ENCODE measurements at places on chromosomes 11 and 22.

- no peak for DNase-seq
Observed at GRCh38 chr11:123410218-123410549, 19.9 kb upstream of the GRAMD1B start.

GRCh38 chr11:76265771-76266241 is 59.5 kb upstream of the WNT11 start:
- no peak for DNase-seq

DNA sequence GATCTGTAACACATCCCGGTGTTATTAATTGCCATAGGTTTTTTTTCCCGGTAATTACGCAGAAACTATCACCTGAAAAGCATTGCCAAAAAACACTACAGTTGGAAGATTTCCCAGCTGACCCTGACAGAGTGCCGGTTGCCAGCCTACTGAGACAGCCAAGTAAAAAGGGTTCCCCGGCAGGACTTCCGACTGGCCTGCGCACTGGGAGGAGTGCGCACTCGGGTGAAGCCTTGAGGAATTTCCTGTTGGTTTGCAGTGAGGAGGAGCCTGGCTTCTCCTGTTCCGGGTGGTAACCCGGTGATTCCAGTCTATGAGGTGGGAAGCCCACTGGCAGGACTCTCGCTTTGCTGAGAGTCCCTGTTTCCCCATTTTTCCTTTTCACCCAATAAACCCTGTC is 52.1 kb downstream of the CNTF start:
- no peak for DNase-seq

- no peak for DNase-seq
Observed at GRCh38 chr11:61328351-61328750, 4.6 kb downstream of the DDB1 start.

GRCh38 chr11:44952082-44952481 is 1.4 kb upstream of the TP53I11 start:
- DNase-seq = no peak

- DNase-seq = no peak
Observed at GRCh38 chr22:47366026-47366767, 603.7 kb downstream of the TBC1D22A start.

- DNase-seq = no peak
Observed at GRCh38 chr11:14273895-14274294, 85.1 kb downstream of the RRAS2 start.

- peak; percentile 11 for DNase-seq
Observed at GRCh38 chr22:31970490-31971444, 26.4 kb downstream of the YWHAH start.

GRCh38 chr22:33921525-33922348 is 1.5 kb upstream of the LARGE1 start:
- DNase-seq = no peak

- DNase-seq = no peak
Observed at GRCh38 chr11:122355968-122356367, 240.0 kb upstream of the BLID start.

DNA sequence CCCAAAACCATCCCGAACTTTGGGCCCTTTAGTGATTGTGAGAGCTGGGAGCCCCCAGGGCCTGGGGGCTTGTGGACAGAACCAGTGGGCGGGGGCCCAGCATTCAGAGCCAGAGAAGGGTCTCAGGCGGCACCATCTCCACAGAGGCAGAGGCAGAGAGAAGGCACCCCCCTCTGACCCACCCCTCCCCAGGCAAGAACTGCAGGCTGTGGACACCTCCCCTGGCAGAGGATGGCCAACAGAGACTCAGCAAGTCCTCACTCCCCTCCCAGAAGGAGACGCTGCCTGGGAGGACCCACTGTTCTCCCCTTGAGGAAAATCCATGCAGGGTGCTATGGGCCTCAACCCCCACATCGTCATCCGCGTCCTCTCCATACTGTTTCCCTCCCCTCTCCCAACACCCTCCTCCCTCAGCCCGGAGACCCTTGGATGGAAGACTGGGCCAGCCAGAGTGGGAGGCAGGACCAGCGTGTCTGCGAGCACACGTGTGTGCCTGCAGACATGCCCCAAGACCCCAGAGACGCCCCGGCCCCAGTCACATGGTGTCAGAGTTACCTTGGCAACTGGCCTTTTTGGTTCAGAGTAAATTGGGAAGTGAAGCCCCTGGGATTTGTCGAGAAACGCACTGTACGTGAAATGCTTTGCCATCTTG is 42.6 kb downstream of the KCNC1 start:
- no peak for DNase-seq

DNA sequence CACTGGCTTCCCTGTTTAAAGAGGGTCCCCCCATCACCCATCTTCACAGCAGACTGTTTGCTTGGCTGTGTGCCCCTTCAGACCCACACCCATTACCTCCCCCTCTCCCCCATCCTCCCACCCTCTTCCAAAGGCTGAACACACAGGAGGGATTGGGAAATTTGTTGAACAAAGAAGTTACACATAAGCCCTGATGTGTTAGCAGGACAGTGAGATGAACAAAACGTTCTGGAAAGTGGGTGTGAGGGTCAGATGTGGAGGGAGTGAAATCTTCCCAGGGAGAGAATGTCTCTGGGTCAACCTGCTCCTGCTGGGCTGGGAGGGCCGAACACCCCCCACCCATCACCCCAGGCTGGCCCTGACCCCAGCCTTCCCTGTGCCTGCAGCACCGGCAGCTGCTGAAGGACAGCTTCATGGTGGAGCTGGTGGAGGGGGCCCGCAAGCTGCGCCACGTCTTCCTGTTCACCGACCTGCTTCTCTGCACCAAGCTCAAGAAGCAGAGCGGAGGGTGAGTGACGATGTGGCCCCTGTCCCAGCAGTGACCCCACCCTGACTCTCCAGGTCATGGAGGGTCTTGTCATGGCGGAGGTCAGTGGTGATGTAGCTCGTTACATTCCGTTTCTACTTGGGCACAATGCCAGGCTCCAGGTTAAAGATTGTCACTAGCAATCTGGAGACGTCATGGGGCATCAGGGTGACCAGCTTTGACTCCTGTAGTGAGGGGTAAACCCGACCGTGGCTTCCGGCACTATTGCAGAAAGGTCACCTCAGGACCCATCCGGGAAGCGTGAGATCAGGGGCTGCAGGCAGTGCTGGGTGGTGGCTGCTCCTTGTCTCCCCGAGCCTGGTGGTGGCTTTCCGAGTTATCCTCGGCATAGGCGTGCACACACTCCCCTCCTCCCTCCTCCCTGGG is 103.5 kb downstream of the BCR start:
- no peak for DNase-seq
